Skeletal muscle tissue (tissue), 5 donors: ENCODE measurements at places on chromosomes 6 and 20. TPM values are rescaled to one million over a fixed set of nuclear protein-coding genes. Genes with fewer than 3 reads are reported as not detected.

POM121L2 gene
- total RNA-seq = not detected

SLC12A5 gene
- total RNA-seq = not detected

ATP6V1G2 gene
- 1.0 TPM for total RNA-seq

EDN3 gene
- total RNA-seq = 8.4 TPM

NKX2-2 gene
- not detected for total RNA-seq

SIRT5 gene
- 10.4 TPM for total RNA-seq

MEP1A gene
- not detected for total RNA-seq

EFCAB8 gene
- not detected for total RNA-seq

MAS1 gene
- total RNA-seq = under 0.01 TPM

NHLRC1 gene
- total RNA-seq = 3.1 TPM

GRM4 gene
- 1.6 TPM for total RNA-seq

BPI gene
- 1.0 TPM for total RNA-seq

LRRC1 gene
- 3.7 TPM for total RNA-seq

ABCC10 gene
- total RNA-seq = 8.9 TPM

SUMO4 gene
- 0.52 TPM for total RNA-seq

VSTM2L gene
- total RNA-seq = not detected

EDN1 gene
- 6.8 TPM for total RNA-seq

DCDC2 gene
- total RNA-seq = not detected

TNFRSF6B gene
- total RNA-seq = not detected

ADAM33 gene
- 30.8 TPM for total RNA-seq

MUC22 gene
- total RNA-seq = not detected
